Metanephros (tissue), 2 donors: ENCODE measurements at places on chromosomes 3 and 15. TPM values are rescaled to one million over a fixed set of nuclear protein-coding genes. Genes with fewer than 3 reads are reported as not detected.

XCR1 gene
- 0.35 TPM for total RNA-seq

SLC28A1 gene
- 6.6 TPM for total RNA-seq

CORO2B gene
- 7.2 TPM for total RNA-seq

PIF1 gene
- total RNA-seq: 9.1 TPM

STARD9 gene
- total RNA-seq: 33.6 TPM

CFAP91 gene
- total RNA-seq: 12.7 TPM

CLRN1 gene
- not detected for total RNA-seq

TNNC1 gene
- total RNA-seq: 97.2 TPM

FBXL2 gene
- total RNA-seq: 25.0 TPM

SERINC4 gene
- 0.23 TPM for total RNA-seq

ABHD17C gene
- total RNA-seq: 21.8 TPM

TSC22D2 gene
- total RNA-seq: 45.0 TPM

GCSAM gene
- total RNA-seq: 0.99 TPM

SMCO1 gene
- 3.5 TPM for total RNA-seq

KNG1 gene
- 116 TPM for total RNA-seq

TNIK gene
- 14.9 TPM for total RNA-seq

LMAN1L gene
- total RNA-seq: not detected

PFN2 gene
- total RNA-seq: 198 TPM

FEM1B gene
- 57.6 TPM for total RNA-seq

CPN2 gene
- 0.12 TPM for total RNA-seq

ATP13A5 gene
- total RNA-seq: not detected

CCR2 gene
- 4.7 TPM for total RNA-seq

C3orf49 gene
- total RNA-seq: not detected

WWTR1 gene
- 103 TPM for total RNA-seq

FLNB gene
- 206 TPM for total RNA-seq

EEF1AKMT4 gene
- total RNA-seq: 1.8 TPM

STRIT1 gene
- 2.0 TPM for total RNA-seq

TUSC7 gene
- total RNA-seq: not detected

UTS2B gene
- 1.2 TPM for total RNA-seq

TPRG1 gene
- 3.9 TPM for total RNA-seq

UPK1B gene
- 8.8 TPM for total RNA-seq

EFL1 gene
- 17.5 TPM for total RNA-seq

SLC22A14 gene
- total RNA-seq: 1.7 TPM

B3GALNT1 gene
- total RNA-seq: 38.1 TPM

ISG20 gene
- 6.2 TPM for total RNA-seq

ZMAT3 gene
- total RNA-seq: 8.8 TPM

RLBP1 gene
- total RNA-seq: not detected

ST3GAL6 gene
- 38.2 TPM for total RNA-seq

SLC24A1 gene
- total RNA-seq: 10.2 TPM

DLL4 gene
- total RNA-seq: 28.3 TPM

TMEM44 gene
- total RNA-seq: 14.4 TPM

CADPS gene
- total RNA-seq: 5.4 TPM
